Neural progenitor cell (in vitro differentiated cells): ENCODE measurements at places on chromosomes 16 and 17. TPM values are rescaled to one million over a fixed set of nuclear protein-coding genes. Genes with fewer than 3 reads are reported as not detected.

The GGT6 gene
- total RNA-seq: not detected in 2 replicates

The PYDC1 gene
- total RNA-seq: not detected in 2 replicates

The KCNH6 gene
- 0.03 TPM in 1 of 2 replicates, not detected in the other for total RNA-seq

The CACNG5 gene
- not detected in 2 replicates for total RNA-seq

GRCh38 chr16:67967958-67968399, 458 bp downstream of the SLC12A4 start:
- peak; percentile 65 for DNase-seq

The EVPLL gene
- not detected in 2 replicates for total RNA-seq

GRCh38 chr17:67076290-67076689, 31.9 kb downstream of the CACNG1 start:
- no peak for DNase-seq

The MAPT gene
- total RNA-seq: 1.4 and 2.4 TPM in 2 replicates

The PIEZO1 gene
- 5.5 and 26.9 TPM in 2 replicates for total RNA-seq

GRCh38 chr17:7732981-7733539, 15.5 kb downstream of the DNAH2 start:
- no peak for DNase-seq

The MPRIP gene
- 42.1 and 65.0 TPM in 2 replicates for total RNA-seq

- DNase-seq: no peak
Measured at GRCh38 chr16:72979974-72980373, 68.0 kb downstream of the ZFHX3 start.

The PROCA1 gene
- total RNA-seq: 12.5 and 32.7 TPM in 2 replicates

- no peak for DNase-seq
Measured at GRCh38 chr16:75053791-75054555, 55.1 kb downstream of the ZNRF1 start.

The ATP2C2 gene
- total RNA-seq: 0.71 TPM in 1 of 2 replicates, not detected in the other

DNA sequence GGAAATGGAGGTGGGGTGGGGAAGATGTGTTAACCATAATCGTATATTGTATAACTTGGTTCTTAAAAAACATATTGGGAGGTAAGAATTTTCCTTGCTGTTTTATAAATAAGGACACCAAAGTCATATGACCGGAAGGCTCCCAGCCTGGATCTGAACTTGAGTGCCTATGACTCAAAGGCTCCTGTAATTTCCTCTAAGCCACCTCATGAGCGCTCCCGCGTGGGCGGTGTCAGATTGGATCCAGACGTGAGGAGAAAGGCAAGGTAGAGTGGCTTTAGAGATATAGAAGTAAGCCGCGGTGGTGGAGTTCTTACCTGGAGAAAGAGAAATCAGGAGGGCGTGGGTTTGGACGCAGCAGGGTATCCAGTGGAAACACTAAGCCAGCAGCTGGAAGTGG, 196.2 kb upstream of the NLRP1 start:
- no peak for DNase-seq

DNA sequence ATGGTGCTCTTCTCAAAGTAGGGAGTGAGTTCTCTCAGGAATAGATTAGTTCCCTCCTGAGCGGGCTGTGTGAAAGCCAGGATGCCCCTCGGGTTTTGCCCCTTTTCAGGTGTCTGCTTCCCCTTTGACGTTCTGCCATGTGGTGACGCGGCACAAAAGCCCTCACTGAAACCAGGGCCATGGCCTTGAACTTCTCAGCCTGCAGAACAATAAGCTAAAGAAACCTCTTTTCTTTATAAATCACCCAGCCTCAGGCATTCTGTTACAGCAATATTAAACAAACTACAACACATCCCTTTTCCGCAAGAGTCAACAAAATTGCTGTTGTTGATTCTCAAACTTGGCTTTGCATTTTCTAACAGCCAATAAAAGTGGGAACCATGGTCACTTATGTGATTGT, 15.5 kb upstream of the CACNG5 start:
- no peak for DNase-seq

The MC1R gene
- 1.7 and 5.5 TPM in 2 replicates for total RNA-seq

DNA sequence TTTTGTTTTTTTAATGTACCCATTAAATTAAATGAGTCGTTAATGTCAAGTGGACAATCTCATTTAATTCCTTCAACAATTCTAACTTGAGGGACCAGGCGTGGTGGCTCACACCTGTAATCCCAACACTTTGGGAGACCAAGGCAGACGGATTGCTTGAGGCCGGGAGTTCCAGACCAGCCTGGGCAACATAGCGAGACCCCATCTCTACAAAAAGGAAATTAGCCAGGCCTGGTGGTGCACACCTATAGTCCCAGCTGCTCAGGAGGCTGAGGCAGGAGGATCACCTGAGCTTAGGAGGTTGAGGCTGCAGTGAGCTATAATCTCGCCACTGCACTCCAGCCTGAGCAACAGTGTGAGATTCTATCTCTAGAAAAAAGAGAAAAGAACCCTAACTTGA, 20.7 kb upstream of the GSG1L start:
- DNase-seq: no peak

The SHBG gene
- total RNA-seq: 0.46 TPM in 1 of 2 replicates, not detected in the other

The PFN1 gene
- total RNA-seq: 203 and 458 TPM in 2 replicates
